Central memory CD8-positive, alpha-beta T cell (primary cell): ENCODE measurements at places on chromosomes 16 and 17.

- peaks cover 2% of the 10 kb centered on the region for H3K36me3 ChIP-seq
- peaks cover 10% of the 10 kb centered on the region for H3K4me1 ChIP-seq
- no peak overlapping the region for H3K27ac ChIP-seq
- no peak for DNase-seq
- peaks cover 76% of the 10 kb centered on the region for H3K27me3 ChIP-seq
These were observed 1.8 kb downstream of the MYH10 start for GRCh38 chr17:8628609-8629169.

- no peaks in the 10 kb centered on the region for H3K4me1 ChIP-seq
- H3K27me3 ChIP-seq: no peaks in the 10 kb centered on the region
- H3K4me3 ChIP-seq: no peak overlapping the region
- H3K27ac ChIP-seq: no peak overlapping the region
- no peaks in the 10 kb centered on the region for H3K36me3 ChIP-seq
These were observed 27.4 kb upstream of the CAPNS2 start for GRCh38 chr16:55539049-55539448.

- H3K4me1 ChIP-seq: peaks cover 11% of the 10 kb centered on the region
- H3K4me3 ChIP-seq: peak overlapping the region; percentile 38
- peaks cover 39% of the 10 kb centered on the region for H3K36me3 ChIP-seq
- no peak for DNase-seq
- H3K27ac ChIP-seq: peak overlapping the region; percentile 49
- H3K27me3 ChIP-seq: no peaks in the 10 kb centered on the region
These were observed 59.9 kb downstream of the OR1D5 start for GRCh38 chr17:3003296-3004149.

- H3K27me3 ChIP-seq: no peaks in the 10 kb centered on the region
- peaks cover 3% of the 10 kb centered on the region for H3K4me1 ChIP-seq
- peaks cover 49% of the 10 kb centered on the region for H3K36me3 ChIP-seq
- no peak overlapping the region for H3K27ac ChIP-seq
These were observed 19.0 kb downstream of the ELAC2 start for GRCh38 chr17:12998874-12999273.

DNA sequence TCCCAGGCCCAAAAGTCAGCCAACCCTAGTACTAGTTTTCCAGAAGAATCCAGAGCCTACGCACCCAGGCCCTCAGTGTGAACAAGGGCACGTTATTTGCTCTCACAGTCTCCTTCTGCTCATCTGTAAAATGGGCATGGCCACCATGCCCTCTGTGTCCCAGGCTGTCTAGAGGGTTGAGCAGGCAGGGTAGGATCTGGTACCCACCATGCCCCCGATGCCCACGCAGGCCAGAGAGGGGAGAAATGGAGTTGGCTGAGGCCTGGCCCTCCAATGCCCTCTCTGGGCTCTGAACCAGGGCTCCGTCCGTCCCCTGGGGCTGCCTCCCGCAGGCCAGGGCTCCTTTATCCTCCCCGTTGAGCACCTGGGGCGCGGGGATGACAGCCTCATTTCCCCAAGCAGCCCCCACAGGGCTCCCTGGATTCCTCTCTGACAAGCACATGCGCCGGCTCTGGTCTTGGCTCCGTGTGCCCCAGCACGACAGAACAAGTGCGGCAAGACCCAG, 9.1 kb upstream of the BAHCC1 start:
- peaks cover 1% of the 10 kb centered on the region for H3K36me3 ChIP-seq
- peaks cover 64% of the 10 kb centered on the region for H3K27me3 ChIP-seq
- no peak for DNase-seq
- peak overlapping the region; percentile 56 for H3K4me3 ChIP-seq
- H3K27ac ChIP-seq: no peak overlapping the region
- peaks cover 5% of the 10 kb centered on the region for H3K4me1 ChIP-seq

DNA sequence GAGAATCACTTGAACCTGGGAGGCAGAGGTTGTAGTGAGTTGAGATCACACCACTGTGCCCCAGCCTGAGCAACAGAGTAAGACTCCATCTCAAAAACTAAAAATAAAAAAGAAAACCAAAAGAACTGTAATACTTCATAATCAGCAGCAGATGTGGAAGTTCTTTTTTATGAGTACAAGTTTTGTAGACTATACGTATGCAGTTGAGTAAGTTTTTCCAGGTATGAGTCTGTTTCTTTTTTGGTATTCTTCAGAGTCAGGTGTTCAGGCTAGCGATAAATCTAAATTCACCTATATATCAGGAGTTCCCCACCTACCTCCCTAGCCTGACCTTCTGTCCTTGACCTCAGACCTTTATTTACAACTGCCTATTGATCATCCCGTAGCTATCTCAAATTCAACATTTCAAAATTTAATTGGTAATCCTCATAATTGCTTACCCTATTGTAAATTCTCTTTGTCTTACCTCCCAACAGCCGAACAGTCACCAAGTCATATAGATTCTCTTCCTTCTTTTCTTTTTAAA, 10.7 kb downstream of the DCTN5 start:
- no peak overlapping the region for H3K4me3 ChIP-seq
- H3K27ac ChIP-seq: no peak overlapping the region
- peaks cover 17% of the 10 kb centered on the region for H3K4me1 ChIP-seq
- H3K36me3 ChIP-seq: peaks cover 31% of the 10 kb centered on the region
- H3K27me3 ChIP-seq: no peaks in the 10 kb centered on the region
- DNase-seq: no peak

- peaks cover 47% of the 10 kb centered on the region for H3K4me1 ChIP-seq
- DNase-seq: peak; percentile 35
- H3K27ac ChIP-seq: peak within 1 kb of the TSS; percentile 82
- peaks cover 14% of the 10 kb centered on the region for H3K36me3 ChIP-seq
- H3K4me3 ChIP-seq: peak within 1 kb of the TSS; percentile 90
- no peaks in the 10 kb centered on the region for H3K27me3 ChIP-seq
These were observed at the start of gene ATP2A3 for GRCh38 chr17:3964203-3965117. TSS of gene ATP2A3 (minus strand) at chr17:3964437. CDS start at chr17:3964291, 146 bp downstream.

GRCh38 chr17:74490716-74491115, 24.3 kb downstream of the CD300A start:
- DNase-seq: no peak
- peaks cover 44% of the 10 kb centered on the region for H3K4me1 ChIP-seq
- H3K36me3 ChIP-seq: peaks cover 5% of the 10 kb centered on the region
- no peaks in the 10 kb centered on the region for H3K27me3 ChIP-seq
- no peak overlapping the region for H3K4me3 ChIP-seq

DNA sequence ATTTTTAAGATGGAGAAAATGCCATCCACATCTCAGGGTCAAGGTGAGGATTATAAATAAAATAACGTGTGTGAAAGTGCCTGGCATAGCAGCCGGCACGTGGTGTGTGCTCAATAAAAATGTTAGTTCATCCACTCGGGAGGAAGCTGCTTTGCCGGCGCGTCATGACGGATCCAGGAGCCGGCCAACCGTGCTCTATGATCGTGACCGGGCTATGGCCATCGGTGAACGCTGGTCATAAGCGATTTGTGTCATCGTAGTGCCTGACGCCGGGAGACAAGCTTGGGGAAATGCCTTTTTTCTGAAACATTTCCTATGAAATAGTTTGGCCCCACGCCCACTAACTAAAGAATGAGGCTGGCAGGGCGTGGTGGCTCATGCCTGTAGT, 74.0 kb downstream of the CMC2 start:
- H3K36me3 ChIP-seq: no peaks in the 10 kb centered on the region
- peaks cover 6% of the 10 kb centered on the region for H3K4me1 ChIP-seq
- H3K27me3 ChIP-seq: peaks cover 86% of the 10 kb centered on the region
- no peak overlapping the region for H3K27ac ChIP-seq
- peak overlapping the region; percentile 26 for H3K4me3 ChIP-seq
